ENCODE measurements at places on chromosomes 12 and 14. TPM values are rescaled to one million over a fixed set of nuclear protein-coding genes. Genes with fewer than 3 reads are reported as not detected.

GRCh38 chr12:5648692-5649359, 216.9 kb downstream of the NTF3 start:
- H3K4me3 ChIP-seq: no peak overlapping the region
- H3K36me3 ChIP-seq: no peaks in the 10 kb centered on the region
- H3K4me1 ChIP-seq: no peaks in the 10 kb centered on the region
- H3K27me3 ChIP-seq: peaks cover 17% of the 10 kb centered on the region
- no peak overlapping the region for H3K27ac ChIP-seq

GRCh38 chr12:118404876-118405521, 28.6 kb downstream of the SUDS3 start:
- peaks cover 3% of the 10 kb centered on the region for H3K4me1 ChIP-seq
- H3K27me3 ChIP-seq: no peaks in the 10 kb centered on the region
- DNase-seq: peak; percentile 27
- H3K36me3 ChIP-seq: peaks cover 7% of the 10 kb centered on the region

- H3K27me3 ChIP-seq: no peaks in the 10 kb centered on the region
- H3K36me3 ChIP-seq: peaks cover 21% of the 10 kb centered on the region
- peak overlapping the region; percentile 48 for H3K27ac ChIP-seq
- H3K4me3 ChIP-seq: peak overlapping the region; percentile 43
Measured at GRCh38 chr12:121533394-121534090, 47.3 kb downstream of the KDM2B start.

DNA sequence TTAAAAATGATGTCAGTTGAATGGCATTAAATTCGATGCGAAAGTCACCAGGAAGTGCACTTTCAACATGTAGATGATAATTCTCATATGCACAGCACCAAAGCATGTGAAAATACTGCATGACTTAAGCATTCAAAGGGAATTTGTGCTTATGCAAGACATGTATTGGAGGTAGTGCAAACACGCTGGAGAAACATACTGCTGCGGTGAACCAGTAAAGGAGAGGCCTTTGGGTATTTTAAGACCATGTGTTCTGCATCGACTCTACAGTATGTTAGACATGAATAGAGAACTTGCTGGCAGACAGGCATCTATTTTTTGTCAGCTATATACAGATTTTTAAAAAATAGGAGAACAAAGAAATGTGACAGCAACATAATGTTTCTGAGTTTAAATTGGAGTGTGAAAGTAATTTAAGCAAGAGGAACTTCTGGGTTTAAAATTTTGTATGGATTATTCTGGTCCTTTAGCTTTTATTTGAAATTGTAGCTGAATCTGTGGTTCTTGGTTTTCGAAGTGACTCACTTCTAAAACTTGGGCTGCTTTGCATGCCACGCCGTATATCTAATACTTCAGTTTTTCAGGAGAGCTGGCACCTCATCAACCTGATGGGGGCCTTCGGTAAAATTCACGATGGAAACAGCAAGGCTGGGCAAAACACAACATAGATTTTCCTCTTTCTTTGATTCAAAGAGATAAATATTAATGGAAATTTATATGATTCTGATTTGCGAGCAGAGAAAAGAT, 408.7 kb downstream of the APAF1 start:
- no peaks in the 10 kb centered on the region for H3K27me3 ChIP-seq
- no peak overlapping the region for H3K4me3 ChIP-seq
- DNase-seq: no peak
- H3K36me3 ChIP-seq: no peaks in the 10 kb centered on the region

DNA sequence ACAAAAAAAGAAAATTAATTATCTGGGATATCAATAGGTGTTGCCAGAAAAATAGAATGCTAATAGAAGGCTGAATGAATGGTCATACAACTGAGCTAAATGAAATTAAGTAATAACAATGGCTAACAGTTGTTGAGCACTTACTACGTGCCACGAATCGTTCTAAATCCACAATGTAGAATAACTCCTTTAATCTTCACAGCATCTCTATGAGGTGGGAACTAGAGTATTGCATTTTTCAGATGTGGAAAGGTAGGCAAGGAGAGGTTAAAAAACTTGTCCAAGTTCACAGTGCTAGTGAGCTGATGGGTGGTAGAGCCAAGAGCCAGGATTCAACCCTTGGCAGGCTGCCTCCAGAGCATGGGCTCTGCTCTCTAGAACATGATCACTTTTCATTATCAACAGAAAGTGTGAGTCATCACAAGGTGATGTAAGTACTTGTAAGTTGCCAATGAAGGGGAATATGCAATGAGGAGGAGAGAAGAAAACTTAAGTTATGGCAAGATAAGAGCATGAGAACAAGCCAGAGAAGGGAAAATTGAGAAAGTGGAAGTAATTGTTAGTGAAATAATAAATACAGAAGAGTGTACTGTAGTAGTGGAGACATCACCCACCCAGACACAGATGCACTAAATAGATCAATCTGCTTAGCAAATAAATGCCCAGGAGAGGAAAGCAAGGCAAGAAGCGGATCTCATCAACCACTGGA, 122.1 kb downstream of the PRKD1 start:
- no peak for DNase-seq
- H3K36me3 ChIP-seq: no peaks in the 10 kb centered on the region
- H3K4me1 ChIP-seq: no peaks in the 10 kb centered on the region
- no peaks in the 10 kb centered on the region for H3K27me3 ChIP-seq
- H3K4me3 ChIP-seq: no peak overlapping the region
- H3K27ac ChIP-seq: no peak overlapping the region

DNA sequence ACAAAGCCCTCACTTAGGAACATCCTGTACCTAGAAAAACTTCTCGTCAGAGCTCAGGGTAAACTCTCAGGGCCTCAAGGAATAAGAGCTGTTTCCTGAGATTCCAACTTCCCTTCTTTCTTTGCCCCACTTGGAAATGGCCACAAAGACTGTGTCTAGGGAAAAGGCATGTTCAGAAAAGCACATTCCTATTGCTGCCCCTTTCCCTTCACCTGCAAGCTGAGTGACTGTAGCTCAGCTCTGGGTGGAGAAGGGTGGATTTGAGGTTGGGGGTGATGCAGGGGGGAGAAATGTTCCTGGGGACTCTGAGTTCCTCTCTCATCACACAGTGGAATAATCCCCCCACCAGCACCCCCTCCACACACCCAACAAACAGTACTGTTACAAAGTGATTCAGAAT, 6.8 kb downstream of the ENDOU start:
- no peak overlapping the region for H3K27ac ChIP-seq
- peaks cover 37% of the 10 kb centered on the region for H3K4me1 ChIP-seq
- no peak for DNase-seq
- peaks cover 8% of the 10 kb centered on the region for H3K27me3 ChIP-seq
- H3K36me3 ChIP-seq: peaks cover 8% of the 10 kb centered on the region

The KCNK10 gene
- not detected for total RNA-seq

The SVOP gene
- not detected for total RNA-seq

The PWP1 gene
- total RNA-seq: 87.0 TPM

The CLEC2B gene
- total RNA-seq: 21.1 TPM

The POTEG gene
- total RNA-seq: not detected

The IQSEC3 gene
- 3.2 TPM for total RNA-seq

The TSPAN9 gene
- total RNA-seq: 0.31 TPM
